ENCODE measurements at places on chromosomes 12 and 14.

GRCh38 chr12:23753628-23754365 is 195.7 kb downstream of the SOX5 start:
- no peak for DNase-seq

DNA sequence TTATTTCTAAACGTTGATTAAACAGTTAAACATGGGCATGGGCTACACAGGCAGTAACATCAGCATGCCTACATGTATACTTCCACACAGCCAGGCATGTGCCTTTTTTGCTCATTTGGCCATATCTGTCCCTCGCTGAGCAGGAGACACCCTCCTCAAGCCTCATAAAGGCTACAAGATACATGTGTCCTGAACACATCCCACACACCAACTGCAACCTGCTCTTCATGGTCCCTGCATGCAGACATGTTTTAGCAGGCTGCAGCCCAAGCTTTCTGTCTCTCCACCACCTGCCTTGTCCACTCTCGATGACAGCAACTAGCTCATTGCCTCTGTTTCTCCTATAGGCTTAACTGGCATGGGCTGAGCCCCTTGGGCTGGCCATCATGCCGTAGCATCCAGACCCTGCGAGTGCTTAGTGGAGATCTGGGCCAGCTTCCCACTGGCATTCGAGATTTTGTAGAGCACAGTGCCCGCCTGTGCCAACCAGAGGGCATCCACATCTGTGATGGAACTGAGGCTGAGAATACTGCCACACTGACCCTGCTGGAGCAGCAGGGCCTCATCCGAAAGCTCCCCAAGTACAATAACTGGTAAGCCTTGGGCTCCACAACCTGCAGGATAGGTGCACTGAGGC is 2.6 kb downstream of the PCK2 start:
- no peak for DNase-seq

- no peak for DNase-seq
Observed at GRCh38 chr12:52805739-52806138, 8.2 kb downstream of the KRT4 start.

- no peak for DNase-seq
Observed at GRCh38 chr14:100678469-100678828, 48.2 kb upstream of the DLK1 start.

DNA sequence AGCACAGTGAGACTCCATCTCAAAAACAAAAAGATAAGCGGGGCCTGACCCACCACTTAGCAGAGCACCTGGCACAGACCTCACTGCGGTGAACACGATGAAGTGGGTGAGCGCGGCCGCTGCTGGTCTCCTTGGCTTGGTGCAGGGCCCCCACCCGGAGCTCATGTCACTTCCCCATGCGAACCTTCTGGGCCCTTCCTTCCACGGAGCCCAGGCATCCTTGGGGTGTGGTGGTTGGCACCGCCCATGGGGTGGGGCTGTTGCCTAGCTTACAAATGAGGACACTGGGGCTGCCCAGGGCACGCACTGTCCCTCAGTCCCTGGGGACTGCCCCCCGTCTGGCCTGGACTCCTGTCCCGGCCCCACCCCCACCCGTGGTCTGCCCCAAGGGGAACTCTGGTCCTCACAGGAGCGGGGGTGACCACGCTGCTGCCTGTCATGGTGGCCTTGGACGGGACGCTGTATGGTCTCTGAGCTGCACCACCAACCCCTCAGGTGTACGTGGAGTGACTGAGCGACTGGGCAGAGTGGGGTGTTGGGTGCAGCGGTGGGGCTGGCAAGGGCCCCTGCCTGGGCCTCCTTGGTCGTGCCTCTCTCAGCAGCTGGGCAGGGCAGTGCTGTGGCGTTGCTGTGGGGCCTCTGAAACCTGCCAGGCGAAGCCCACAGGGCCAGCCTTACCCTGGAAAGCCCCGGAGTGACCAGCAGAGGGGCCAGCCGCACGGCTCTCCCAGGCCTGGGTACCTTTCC is 15.3 kb downstream of the FBRSL1 start:
- no peak for DNase-seq

- no peak for DNase-seq
Observed at GRCh38 chr12:51905471-51906429, 1.6 kb upstream of the ACVRL1 start.

DNA sequence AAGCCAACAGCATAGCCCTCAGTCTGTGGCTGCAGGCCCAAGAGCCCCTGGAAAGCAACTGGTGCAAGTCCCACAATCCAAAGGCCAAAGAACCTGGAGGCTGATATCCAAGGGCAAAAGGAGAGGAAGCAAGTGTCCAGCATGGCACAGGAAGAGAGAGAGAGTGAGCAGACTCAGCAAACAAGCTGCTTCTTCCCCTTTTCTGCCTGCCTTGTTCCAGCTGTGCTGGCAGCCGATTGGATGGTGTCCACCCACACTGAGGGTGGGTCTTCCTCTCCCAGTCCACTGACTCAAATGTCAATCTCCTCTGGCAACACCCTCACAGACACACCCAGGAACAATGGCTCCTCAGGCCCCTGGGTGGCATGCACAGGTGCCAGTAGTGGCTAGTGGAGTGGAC is 33.5 kb downstream of the SMCO2 start:
- DNase-seq: no peak

- DNase-seq: no peak
Observed at GRCh38 chr12:106918746-106919145, 37.0 kb upstream of the TMEM263 start.

DNA sequence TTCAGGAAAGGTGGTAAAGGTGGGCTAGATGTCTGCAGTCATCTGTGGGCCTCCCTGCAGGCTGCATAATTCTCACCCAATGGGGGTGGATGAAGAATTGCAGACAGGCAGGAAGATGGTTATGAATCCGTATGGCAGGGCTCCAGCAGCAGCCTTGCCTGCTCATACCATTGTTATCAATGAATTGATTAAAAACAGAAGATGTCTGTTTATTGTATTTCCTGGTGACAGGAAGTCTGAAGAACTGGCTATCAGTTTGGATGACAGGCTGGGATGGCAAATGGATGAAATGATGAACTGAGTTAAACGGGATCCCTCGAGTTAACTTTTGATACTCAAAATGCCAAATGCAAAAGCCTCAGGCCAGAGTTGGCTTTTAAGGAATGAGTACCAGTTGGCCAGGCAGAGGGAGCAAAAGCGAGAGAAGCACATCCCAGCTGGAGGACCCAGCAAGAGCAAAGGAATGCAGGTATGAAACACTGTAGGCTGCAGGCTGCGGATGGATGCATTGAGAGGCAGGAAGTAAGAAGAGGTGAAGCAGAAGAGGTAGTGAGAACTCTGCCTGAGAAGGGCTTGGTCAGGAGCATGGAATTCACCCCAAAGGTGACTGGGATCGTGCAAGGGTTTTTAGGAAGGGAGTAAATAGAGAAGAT is 550.0 kb upstream of the TBX3 start:
- DNase-seq: no peak

DNA sequence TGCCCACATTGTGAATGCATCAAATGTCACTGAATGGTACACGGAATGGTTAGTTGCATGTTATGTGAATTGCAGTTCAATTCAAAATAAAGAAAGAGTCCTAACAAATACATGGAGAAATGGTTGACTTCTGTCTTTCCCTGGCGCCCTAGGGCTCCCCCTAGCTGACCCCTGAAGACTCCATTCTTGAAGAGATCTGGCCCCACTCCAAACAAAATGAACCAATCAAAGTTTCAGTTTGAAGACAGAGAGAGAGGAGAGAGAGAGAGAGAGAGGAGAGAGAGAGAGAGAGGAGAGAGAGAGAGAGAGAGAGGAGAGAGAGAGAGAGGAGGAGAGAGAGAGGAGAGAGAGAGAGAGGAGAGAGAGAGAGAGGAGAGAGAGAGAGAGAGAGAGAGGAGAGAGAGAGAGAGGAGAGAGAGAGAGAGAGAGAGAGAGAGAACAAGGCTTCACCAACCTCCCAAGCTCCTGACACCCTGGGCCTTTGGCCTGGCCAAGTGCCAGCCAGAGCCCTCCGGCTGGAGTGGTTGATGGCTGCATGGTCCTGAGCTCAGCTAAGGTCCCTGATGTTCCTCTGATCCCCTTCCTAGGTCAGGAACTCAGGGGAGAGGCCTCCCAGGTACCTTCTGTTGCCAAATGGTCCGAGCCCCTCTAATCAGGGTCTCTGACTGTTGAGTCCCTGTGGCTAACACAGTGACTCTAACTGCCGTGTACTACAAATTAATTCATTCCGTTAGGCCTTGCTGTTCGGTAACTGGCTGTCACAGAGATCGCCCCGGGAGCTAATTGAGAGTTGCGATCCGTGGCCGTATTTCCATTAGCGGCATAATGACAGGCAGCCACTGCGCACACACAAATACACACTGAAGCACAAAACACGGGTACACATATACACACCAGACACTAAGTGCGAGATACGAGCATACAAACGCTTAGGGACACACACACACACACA is 188.8 kb downstream of the ESRRB start:
- no peak for DNase-seq

GRCh38 chr12:52007158-52007921 is 594 bp downstream of the TAMALIN start:
- DNase-seq: no peak

DNA sequence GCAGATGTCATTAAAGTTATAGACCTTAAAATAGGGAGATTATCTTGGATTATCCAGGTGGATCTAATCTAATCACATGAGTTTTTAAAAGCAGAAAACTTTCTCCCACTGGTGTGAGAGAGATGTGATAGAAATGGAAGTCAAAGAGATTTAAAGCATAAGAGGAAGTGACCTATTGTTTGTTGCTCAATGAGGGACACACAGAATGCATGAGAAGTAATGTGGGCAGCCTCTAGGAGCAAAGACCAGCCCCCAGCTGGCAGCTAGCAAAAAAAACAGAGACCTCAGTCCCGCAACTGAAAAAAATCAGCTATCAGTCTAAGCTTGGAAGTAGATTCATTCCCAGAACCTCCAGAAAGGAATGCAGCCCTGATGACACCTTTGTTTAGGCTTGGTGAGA is 24.6 kb upstream of the ANP32D start:
- no peak for DNase-seq

DNA sequence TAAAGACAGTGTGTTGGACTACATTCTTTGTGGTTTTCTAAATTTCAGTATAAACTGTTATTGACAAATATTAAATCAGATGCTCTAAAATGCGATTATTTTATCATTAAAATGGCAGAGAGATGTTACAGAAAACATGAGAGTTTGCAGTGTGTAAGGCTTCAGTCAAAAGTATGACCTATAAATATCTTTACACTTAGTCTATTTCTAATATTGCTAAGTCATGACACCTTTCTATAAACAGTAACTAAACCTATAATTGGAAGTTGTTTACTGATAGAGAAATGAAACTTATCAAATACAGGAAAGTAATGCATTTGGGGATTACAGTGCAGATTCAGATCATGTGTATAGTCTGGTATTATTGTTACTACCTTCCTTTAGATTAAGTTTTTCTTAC is 68.9 kb upstream of the YARS2 start:
- DNase-seq: no peak

DNA sequence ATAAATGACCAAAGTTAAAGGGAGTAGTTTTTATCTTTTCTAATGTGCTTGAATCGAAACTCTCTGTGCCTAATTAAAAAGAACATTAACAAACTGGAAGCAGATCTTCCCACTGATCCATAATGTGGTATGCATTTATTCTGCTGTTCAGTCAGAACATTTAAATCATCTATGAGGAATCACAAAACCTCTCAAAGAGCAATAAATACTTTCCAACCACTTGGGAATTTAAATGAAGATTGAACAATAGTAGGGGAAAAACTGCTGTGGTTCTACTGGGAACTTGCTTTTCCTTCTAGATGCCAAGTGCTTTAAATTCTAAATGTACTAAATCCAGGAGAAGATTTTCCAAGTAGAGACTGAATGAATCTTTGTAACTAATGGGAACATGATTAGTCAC is 12.3 kb upstream of the CHPT1 start:
- no peak for DNase-seq

- DNase-seq: no peak
Observed at GRCh38 chr14:67514650-67515385, 18.3 kb upstream of the PLEKHH1 start.

GRCh38 chr14:74898083-74898482 is 16.4 kb downstream of the DLST start:
- no peak for DNase-seq

GRCh38 chr14:95477411-95478269 is 38.8 kb downstream of the SYNE3 start:
- no peak for DNase-seq

DNA sequence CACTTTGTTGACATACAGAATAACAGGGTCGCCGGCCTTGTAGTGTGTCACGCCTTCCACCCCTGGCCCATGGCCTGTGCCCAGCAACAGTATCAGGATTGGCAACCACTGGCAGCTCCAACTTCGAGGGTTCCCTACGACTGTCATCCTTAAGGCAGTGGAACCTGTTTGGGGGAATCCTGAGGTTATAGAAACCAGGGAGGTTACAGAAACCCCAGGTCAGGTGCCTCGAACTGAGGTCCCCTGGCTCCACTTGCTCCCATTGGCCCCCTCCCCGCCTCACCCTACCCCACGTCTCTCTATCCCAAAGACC is 412 bp downstream of the TM9SF1 start:
- no peak for DNase-seq

GRCh38 chr12:89880690-89881350 is 172.2 kb upstream of the ATP2B1 start:
- no peak for DNase-seq

- no peak for DNase-seq
Observed at GRCh38 chr14:101736585-101736984, 24.9 kb upstream of the PPP2R5C start.

DNA sequence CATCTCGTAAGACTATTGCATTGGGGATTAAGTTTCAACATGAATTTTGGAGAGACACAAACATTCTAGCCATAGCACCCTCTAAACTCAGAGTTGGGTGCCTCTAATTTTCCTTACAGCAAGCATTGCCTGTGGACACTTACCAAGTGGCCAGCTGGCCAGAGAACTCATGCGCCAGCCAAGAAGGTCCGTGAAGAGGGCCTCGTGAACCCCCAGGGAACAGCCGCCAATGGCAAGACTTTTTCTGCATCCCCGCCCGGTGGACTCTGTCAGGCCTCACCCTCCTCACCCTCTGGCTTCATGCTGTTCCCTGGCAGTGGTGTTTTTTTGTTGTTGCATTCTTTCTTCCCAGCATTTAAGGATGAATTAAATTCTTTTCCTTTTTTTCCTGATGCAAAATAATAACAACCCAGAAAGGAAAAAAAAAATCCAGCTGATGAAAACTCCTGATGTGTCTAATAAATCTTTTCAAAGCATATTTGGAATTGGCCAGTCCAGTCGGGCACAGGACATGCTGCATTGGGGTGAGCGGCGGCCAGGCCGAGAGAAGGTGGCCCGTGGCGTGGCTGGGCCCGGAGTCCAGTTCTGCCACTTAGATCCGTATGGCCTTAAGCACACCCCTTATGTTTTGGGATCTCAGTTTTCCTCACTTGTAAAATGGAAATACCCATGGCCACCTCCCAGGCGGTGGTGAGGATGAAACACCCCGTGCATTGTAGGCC is 191.9 kb upstream of the DIO3 start:
- DNase-seq: no peak

DNA sequence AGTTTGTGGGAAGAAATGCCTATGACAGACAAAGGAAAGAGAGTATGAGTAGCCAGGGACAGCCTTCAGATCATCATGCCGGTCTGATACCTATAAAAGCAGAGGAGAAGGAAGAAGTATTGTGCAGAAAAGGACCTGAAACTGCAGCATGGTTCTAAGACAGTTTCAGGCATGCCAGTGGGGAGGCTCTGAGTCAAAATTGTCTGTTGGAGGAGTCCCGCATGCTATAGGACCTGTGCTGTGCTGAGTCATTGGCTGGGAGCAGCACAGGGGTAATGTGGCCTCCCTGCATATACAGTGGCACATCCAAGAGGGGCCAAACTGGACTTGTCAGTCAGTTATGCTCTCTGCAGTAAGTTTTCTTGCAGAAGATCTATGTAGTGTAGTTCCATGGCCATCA is 40.7 kb downstream of the NEUROD4 start:
- no peak for DNase-seq
